CD4-positive, alpha-beta T cell treated with Interleukin-4 for 1 hour (primary cell): ENCODE measurements at places on chromosomes 2 and 18.

- DNase-seq = no peak
These were observed 56.1 kb downstream of the ZC3H8 start for GRCh38 chr2:112198780-112199179.

GRCh38 chr2:120964819-120965218 lies 229.2 kb downstream of the GLI2 start:
- DNase-seq = no peak

DNA sequence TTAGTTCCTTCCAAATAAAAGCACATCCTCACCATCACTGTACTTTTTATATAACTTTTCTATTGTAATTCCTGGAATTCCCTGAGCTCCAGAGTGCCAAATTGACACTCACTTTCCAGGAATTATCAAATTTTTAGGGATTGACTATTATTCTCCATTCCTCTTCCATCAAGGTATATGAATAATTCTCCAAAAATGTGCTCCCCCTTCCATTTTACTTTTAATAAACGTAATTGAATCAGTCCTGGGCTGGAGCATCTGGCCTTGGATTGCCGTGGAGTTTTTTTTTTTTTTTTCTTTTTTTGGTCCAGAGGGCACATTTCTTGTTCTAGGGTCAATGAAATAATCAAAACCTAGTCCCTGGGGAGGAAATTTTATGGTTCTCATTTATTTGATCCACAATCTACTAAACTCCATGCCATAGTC lies 304.3 kb downstream of the CDCA7 start:
- DNase-seq = no peak

GRCh38 chr2:105744091-105744908 lies 412 bp upstream of the NCK2 start:
- DNase-seq = peak; percentile 65

DNA sequence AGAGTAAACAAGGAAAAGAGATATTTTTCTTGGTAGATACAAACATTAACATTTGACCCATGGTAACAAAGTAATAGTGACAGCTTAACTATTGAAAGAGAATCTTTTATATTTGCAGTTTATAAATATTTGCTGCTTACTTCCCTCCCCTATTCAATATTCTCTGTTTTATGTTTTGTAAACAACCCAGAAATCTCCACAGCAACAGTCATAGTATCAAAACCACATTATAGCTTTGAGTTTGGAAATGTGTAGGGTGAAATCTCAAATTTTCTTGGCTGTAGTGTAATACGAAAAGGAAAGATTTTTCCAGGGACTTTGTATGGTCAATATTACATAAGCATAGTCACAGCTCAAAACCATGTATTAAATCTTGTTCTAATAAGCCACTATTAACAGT lies 511.2 kb downstream of the METTL4 start:
- DNase-seq = no peak

DNA sequence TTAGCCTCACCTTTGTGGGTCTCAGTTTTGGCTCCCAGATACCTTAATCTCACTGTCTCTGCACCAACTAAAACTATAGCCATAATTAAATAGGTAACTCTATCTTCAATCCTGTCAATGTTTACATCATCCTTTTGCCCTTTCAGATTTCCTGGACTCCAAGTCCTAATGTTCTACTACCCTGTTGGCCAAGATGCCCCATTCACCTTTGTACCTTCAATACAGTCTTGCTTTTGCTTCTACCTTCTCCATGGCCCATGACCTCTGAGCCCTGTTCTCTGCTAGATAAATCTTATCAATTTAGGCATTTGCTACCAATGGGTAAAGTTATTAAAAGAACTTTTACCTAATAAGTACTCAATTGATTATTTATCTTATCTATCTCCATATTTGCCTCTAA lies 635.5 kb downstream of the ARHGAP15 start:
- DNase-seq = no peak

- no peak for DNase-seq
These were observed 51.4 kb downstream of the MARCHF4 start for GRCh38 chr2:216320852-216321251.
